ENCODE measurements at places on chromosomes 2 and 18. TPM values are rescaled to one million over a fixed set of nuclear protein-coding genes. Genes with fewer than 3 reads are reported as not detected.

Gene CACNB4
- total RNA-seq = 0.98 TPM

Gene SMAD7
- 5.8 TPM for total RNA-seq

Gene CXCR1
- total RNA-seq = not detected

Gene HJURP
- 109 TPM for total RNA-seq

Gene PREPL
- 42.2 TPM for total RNA-seq

Gene NIF3L1
- 27.3 TPM for total RNA-seq

Gene GPBAR1
- total RNA-seq = 0.20 TPM

Gene ASAP2
- total RNA-seq = 66.8 TPM

Gene INHA
- total RNA-seq = 9.1 TPM

Gene CENPO
- total RNA-seq = 21.3 TPM

Gene DOK6
- not detected for total RNA-seq

Gene MYO7B
- total RNA-seq = not detected

Gene TACR1
- total RNA-seq = not detected

Gene AQP12B
- not detected for total RNA-seq

Gene KCNE4
- not detected for total RNA-seq

Gene ABHD1
- not detected for total RNA-seq

Gene SCN7A
- not detected for total RNA-seq

Gene HOXD11
- not detected for total RNA-seq

Gene AQP12A
- total RNA-seq = not detected

Data from PC-9 (cell line).